ENCODE measurements at places on chromosomes 7 and 10.

GRCh38 chr7:99699946-99700345, 20.1 kb upstream of the CYP3A5 start:
- no peak for DNase-seq

- DNase-seq = no peak
Observed at GRCh38 chr7:56097700-56098099, 4.9 kb upstream of the PHKG1 start.

DNA sequence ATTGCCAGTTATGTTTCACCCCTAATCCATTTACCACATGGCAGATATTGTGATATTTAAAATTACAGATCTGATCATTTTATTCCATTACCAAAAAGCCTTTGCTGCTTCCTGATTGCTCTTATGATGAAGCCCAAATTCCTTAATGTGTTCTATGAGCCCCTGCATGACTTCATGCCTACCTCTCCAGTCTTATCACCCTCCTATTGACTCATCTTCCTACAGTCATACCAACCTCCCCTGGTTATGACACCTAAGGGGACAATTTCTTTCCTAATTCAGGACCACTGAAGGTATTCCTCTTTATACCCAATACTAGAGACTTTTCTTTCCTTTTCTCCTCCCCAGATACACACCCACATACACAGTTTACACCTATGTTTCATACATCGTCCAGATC, 36.0 kb downstream of the TES start:
- no peak for DNase-seq

DNA sequence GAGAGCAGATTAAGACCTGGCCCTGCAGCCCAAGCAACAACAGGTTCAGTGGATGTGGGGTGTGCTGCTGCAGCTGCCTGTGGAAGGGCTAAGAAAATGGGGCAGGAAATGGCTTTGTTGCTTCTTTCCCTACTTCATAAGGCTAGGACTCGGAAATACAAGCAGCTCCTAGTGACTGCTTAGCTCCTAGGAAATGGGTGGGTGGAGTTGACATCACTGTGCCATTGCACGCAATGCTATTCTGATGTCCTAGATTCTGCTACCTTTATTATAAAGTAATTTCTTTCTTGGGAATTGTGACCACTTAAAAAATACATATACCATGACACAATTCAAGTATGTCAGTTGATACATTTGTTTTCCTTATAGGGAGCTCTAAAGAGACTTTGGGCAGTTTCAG, 155.8 kb downstream of the FANK1 start:
- no peak for DNase-seq

DNA sequence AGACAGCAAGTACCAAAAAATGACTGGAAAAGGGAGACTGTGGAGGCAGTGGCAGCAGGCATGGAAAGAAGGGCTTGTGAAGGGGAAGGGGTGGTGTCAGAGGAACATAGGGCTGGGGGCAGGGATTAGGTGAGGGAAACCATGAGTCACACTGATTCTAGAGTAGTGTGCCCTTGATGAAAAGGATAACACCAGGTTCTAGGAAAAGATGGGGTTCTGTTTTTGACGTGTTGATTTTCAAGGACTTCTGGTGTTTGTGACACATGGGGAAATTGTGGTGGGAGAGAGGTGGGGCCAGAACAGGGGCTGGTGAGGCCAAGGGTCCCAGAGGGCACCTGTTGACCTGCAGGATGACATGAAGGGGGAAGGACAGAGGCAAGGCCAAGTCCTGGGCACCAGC, 57.1 kb downstream of the FIGNL1 start:
- no peak for DNase-seq

- no peak for DNase-seq
Observed at GRCh38 chr10:10794791-10795191, 222.9 kb upstream of the CELF2 start.

DNA sequence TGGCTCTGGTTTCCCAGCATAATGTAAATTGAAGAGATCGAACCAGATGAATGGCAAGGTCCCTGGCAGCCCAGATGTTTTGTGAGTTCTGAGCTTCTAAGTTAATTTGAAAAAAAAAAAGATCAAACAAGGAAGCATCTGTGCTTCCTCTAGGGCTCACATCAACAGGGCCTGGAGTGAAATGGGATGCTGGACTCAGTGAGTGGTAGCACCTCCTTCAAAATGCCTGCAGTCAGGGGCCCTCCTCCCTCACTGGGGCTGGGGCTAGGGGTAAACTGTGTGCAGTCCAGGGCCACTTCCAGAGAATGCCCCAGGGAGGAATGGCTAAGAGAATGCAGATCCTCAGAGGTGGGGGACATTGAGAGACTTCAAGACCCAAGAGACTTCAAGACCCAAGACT, 6.0 kb upstream of the CUEDC2 start:
- DNase-seq = no peak

DNA sequence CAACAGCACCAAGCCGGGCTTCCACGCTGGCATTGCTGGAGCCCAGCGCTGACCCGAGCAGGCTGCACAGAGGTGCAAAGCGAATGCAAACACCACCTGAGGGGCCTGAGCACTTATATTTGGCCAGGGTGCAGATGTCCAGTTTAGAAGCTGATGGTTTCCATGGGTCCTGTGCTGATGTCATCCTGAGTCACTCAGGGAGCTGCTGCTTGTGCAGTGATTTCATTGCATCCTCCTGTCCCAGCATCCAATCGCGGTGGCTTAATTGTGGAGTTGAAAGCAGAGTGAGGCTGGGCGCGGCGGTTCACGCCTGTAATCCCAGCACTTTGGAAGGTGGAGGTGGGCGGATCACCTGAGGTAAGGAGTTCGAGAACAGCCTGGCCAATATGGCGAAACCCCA, 410.2 kb upstream of the KLF6 start:
- DNase-seq = no peak

- DNase-seq = no peak
Observed at GRCh38 chr10:34074051-34074450, 739.6 kb upstream of the NRP1 start.

- no peak for DNase-seq
Observed at GRCh38 chr7:157980774-157981173, 606.8 kb downstream of the PTPRN2 start.

All from NCI-H524 treated with DMSO at 0.1 percent for 48 hours (cell line).